ENCODE measurements at places on chromosomes 16 and 17.

DNA sequence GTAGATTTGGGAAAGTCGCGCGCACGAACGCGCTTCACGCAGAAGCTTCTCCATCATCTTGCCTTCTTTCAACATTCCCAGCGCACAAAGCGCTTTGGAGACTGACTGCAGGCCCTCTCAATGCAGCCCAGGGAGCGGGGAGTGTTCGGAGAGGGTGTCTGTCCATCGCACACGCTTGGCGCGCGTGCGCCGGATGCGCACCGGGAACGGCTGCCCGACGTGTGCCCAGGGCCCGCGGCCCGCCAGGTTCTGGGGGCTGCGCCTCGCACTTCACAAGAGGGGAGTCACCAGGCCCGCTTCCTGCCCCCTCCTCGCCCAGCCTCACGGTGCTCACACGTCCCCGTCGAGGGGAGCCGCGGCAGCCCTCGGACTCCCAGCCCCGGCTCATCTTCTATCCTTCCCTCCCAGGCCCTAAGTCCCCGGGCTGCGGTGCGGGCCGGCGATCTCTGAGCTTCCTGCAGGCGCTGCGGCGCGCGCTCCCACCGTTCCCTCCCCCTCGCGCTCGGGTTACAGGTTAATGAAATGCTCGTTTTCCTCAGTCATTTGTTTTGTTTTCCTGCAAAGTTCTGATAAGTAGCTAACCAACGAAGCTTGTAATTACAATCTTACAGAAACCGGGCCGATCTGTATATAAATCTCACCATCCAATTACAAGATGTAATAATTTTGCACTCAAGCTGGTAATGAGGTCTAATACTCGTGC is 2.8 kb upstream of the IRX3 start:
- no peak for DNase-seq

DNA sequence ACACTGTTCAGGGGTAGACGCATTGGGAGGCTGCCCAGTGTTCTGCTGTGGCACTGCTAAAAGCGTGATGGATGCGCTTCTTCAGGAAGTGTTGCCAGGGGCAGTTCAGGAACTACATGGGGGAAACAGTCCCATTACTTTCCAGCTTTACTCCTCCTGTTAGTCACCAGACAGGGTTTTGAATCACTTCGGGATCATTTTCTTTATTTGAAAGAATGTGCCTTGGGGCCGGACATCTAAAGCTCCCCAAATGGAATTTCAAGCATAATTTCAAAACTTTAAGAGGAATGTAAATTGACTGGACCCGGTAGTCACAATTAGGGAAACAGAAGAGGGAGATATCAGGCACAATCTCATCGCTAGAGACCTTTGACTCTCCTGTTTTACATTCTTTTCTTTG is 1.3 kb upstream of the KRTAP2-1 start:
- DNase-seq: no peak

- no peak for DNase-seq
These were observed 20.6 kb upstream of the SNTB2 start for GRCh38 chr16:69166221-69166833.

DNA sequence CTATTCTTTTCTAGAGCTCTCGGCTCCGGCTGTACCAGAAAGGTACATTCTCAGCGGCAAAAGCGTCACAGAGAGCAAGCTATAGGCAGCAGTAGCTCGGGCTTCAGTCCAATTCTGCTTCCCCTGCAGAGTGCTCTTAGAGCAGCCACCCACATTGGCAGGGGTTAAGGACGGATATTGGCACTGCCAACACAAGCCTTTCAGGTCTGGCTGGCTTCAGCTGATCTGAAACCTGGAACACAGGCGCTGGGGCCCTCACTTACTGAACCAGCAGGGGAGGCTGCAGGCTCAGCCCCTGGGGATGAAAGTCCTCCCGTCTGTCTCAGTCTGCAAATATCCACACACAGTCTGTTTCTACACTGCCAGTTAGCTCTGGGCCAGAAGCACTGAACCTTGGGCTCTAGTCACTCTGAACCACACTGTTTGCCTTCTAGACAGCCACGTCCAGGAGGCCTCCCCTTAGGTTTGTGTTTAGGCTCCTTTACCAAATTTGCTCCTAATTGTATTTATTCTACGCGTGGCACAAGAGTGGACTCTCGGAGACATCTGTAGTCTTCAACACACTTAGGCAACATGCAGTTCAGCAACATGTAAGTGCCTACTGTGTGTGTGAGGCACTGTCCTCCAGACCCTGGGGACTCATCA is 40.1 kb downstream of the HIC1 start:
- peak; percentile 81 for DNase-seq

Measured in left lung (tissue), 14 donors.